ENCODE measurements at places on chromosomes 13 and 19.

DNA sequence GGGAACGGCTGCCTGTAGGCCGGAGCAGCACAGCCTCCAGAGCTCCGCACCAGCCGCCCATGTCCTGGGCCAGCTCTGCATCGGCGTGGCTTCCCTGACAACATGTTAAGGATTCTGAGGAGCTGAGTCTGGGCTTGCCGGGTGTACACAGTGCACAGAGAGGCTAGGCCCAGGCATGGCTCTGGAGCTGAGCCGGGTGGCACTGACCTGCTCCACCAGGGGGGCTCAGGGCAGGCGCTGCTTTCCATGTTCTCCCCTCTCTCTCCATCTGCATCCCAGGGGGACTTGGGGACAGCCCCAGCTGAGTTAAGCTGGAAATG lies 31.6 kb downstream of the AP1M1 start:
- no peak for DNase-seq

- peak; percentile 89 for DNase-seq
Observed at GRCh38 chr19:47713046-47714021, at the start of gene EHD2. Gene EHD2 (plus strand): TSS chr19:47713422. CDS start chr19:47716613, 3,191 bp downstream.

DNA sequence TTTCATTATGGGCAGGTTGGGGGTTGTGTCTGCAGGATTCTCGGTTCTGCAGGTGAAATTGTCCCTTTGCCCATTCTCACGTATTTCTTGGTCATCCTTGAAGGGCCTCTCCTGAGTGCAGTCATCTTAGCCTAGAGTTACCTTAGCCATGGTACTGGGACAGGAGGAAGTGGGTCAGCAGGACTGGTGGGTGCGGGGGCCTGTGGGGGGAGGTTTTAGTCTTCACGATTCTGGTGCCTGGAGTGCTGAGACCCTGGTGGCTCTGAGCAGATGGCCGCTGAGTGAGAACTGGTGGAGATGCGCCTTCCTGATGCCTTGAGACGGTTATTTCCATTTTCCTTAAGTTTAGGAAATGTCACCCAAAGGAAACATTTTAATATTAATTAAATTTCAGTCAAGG lies 11.8 kb downstream of the COL4A2 start:
- DNase-seq = no peak

GRCh38 chr13:30735872-30736175 lies 481 bp downstream of the ALOX5AP start:
- DNase-seq = no peak

GRCh38 chr19:41492843-41493242 lies 49.9 kb downstream of the ERICH4 start:
- no peak for DNase-seq

DNA sequence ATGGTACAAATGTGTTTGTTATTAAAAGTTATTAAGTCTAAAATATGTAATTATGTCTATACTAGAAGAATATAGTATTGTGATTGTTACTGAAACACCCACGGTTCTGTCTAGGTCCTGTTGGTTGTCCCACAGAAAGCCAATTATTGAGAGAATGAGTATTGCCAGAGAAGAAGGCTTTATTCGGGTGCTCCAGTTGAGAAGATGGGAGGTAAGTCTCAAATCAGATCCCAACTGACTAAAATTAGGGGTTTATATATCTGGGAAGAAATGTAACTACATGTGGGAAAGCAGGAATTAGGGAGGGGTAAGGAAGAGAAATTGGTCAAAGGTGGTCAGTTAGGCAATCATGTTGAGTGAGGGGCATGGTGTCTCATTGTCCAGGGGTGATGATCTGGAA lies 798.4 kb downstream of the PCDH17 start:
- no peak for DNase-seq

- DNase-seq = no peak
Observed at GRCh38 chr13:35760735-35761281, 284.3 kb upstream of the MAB21L1 start.

DNA sequence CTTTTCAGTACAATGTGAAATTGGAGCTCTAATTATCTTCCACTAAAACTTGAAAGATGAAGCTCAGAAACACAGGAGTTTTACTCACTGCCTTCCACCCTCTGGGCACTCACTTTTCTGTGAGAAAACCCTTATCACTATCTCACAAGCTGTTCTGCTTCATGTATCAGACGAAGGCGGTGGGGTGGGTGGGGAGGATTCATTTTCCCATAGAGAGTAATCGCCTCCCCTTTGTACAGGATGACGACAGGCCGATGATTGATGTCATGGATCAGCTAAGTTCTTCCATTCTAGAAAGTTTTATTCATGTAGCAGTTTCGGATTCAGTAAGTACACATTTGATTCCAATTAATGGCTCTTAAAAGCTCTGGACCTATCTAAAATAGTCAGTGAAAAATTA lies 139.9 kb downstream of the ZAR1L start:
- DNase-seq = no peak

DNA sequence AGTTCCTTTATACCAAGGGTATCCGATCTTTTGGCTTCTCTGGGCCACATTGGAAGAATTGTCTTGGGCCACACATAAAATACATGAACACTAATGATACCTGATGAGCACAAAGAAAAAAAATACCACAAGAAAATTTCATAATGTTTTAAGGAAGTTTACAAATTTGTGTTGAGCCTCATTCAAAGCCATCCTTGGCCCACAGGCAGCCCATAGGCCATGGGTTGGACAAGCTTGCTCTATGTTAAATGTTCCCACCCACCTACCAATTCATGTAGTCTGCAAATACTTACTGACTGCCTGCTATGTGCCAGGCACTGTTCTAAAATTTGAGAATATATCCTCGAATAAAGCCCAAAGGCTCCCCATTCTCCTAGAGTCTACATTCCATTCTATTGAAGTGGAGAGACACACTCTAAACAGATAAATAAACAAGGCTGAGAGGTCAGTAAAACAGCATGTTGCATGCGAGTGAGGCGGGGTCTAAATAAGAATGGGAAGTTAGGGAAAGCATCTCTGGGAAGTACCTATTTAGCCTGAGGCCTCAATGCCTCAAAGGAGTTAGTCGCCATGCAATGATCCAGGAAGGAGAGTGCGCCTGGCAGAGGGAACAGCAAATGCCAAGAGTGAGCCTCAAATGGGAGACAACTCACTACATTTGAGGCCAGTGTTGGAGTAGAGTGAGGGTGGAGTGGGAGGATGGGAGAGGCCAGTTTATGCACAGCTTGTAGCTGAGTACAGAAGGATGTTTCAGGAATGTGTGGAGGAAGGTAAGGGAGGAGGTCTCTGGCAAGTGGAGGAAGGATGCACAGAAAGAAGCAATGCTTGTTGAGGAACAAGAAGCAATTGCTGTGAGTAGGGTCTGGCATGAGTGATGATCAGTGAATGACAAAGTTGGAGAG lies 52.5 kb upstream of the CLDN10 start:
- DNase-seq = no peak

- DNase-seq = peak; percentile 35
Observed at GRCh38 chr13:100211016-100211710, 122.3 kb downstream of the PCCA start.

GRCh38 chr13:74289861-74290773 lies 155.9 kb upstream of the KLF12 start:
- peak; percentile 73 for DNase-seq

DNA sequence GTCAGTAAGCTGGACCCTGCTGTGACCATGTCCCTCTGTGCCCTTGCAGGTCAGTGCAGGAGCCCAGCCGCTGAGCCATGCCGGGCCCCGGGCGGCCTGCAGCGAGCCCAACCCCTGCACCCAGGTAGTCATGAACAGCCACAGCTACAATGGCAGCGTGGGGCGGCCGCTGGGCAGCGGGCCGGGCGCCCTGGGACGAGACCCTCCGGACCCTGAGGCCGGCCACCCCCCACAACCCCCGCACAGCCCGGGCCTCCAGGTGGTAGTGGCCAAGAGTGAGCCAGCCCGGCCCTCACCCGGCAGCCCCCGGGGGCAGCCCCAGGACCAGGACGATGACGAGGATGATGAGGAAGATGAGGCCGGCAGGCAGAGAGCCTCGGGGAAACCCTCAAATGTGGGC lies 6.9 kb downstream of the KCNN1 start:
- DNase-seq = no peak

DNA sequence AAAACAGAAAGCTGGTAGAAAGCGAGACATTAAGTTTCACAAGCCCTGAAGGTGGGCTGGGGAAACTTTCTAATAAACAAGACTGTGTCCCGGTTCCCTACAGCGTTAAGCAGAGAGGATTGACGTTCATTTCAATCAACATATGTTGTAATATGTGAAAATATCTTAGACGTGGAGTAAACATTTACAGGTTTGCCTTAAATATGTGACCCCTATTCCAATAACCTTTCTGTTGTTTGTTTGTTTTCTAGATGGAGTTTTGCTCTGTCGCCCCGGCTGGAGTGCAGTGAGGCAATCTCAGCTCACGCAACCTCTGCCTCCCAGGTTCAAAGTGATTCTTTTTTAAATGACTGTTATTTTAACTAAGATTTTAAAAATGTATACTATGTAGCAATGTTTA lies 526.2 kb downstream of the SUCLA2 start:
- DNase-seq = no peak

DNA sequence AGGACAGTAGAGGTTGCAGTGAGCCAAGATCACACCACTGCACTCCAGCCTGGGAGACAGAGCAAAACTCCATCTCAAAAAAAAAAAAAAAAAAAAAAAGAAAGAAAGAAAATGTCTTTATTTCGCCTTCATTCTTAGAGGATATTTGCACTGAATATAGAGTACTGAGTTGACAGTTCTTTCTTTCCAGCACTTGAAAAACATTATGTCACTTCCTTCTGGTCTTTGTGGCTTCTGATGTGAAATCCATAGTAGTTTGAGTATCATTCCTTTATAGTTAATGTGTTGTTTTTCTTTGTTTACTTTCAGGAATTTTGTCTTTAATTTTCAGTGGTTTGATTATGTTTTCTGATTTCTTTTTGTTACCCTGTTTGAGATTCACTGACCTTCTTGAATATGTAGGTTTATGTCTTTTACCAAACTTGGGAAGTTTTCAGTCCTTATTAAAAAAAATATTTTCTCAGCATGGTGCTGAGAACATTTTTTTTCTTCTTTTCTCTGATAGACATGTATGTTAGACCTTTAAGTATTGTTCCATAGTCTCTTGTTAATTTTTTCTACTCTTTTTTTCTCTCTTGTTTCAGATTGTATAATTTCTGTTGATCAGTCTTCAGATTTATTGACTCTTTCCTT lies 50.1 kb downstream of the PCCA start:
- peak; percentile 6 for DNase-seq

- peak; percentile 56 for DNase-seq
Observed at GRCh38 chr13:51797664-51798488, 6.1 kb downstream of the DHRS12 start.

DNA sequence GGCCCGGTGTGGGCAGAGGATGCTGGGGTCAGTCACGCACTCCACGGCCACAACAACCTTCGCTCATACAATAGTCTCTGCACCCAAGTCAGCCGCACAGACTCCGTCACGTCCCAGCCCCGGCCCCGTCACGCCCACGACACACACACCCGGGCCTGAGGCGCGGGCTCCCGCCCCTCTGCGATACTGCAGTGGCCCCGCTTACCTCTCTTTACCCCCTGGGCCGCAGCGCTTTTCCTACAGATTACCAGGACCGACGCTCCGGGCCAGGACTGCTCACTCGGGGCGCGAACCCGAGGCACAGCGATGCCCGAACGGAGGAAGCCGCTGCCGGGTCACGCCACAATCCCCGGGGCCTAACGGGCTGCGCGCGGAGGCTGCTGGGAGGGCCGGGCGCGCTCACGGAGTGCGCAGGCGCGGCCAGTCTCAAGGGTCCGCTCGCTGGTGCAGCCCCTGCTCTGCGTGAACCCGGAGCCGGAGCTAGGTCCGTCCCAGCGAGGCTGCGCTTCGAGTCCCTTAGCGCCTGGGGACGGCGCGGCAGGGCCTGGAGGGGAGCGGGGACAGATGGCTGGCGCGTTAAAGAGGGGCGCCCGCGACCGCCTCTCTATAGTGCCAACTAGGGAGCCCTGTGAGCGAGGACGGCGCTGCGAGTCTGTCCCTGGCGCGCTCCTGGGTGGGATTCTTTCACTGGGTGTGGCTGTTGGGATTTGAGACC lies at the start of gene ZFP82:
TSS of gene ZFP82 (minus strand) at position 358 of the 715 bp plus-strand sequence. CDS start 8,855 bp downstream, outside the sequence.
- peak; percentile 93 for DNase-seq

All from GM23248 (cell line).